ENCODE measurements at places on chromosomes 2 and 18.
A peak's percentile ranks its signal among the peaks of the same experiment; 100 is the strongest.

- DNase-seq = no peak
These were observed 433.7 kb downstream of the ZNF521 start for GRCh38 chr18:24918257-24918656.

- DNase-seq = no peak
These were observed 63.2 kb downstream of the ZEB2 start for GRCh38 chr2:144456680-144457079.

- DNase-seq = no peak
These were observed 3.9 kb downstream of the CXCR1 start for GRCh38 chr2:218162814-218163213.

- no peak for DNase-seq
These were observed 751 bp upstream of the DNAJC10 start for GRCh38 chr2:182715121-182715891.

GRCh38 chr2:219247678-219248642 is 2.7 kb downstream of the STK16 start:
- no peak for DNase-seq

DNA sequence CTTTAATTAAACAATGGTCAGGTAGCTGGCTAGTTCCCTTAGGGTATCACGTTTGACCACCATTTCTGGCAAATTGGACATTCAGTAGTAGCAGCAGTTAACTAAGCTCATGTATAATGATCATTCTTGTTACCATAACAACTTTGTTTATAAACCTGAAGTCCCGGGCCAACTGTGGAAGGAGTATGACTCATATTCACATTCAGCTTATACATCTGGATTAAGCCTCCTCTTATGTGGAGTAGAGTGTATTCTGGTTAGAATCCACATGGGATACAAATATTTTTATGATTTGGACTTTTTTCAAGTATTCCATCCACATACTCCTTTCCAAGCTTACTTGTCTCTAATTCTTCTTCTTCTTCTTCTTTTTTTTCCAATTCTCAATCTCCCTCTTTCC is 70.3 kb upstream of the ZSWIM2 start:
- peak; percentile 17 for DNase-seq

GRCh38 chr2:187297801-187298200 is 150.3 kb downstream of the CALCRL start:
- DNase-seq = no peak

- DNase-seq = peak; percentile 45
These were observed 1544.4 kb downstream of the LRP1B start for GRCh38 chr2:140586379-140586778.

GRCh38 chr2:226772389-226773179 is 27.0 kb downstream of the IRS1 start:
- no peak for DNase-seq

- DNase-seq = peak; percentile 71
These were observed 43.9 kb upstream of the RAB11FIP5 start for GRCh38 chr2:73156539-73157124.

GRCh38 chr2:42931818-42932195 is 139.4 kb upstream of the HAAO start:
- DNase-seq = no peak

GRCh38 chr2:81551040-81551634 is 1246.6 kb upstream of the LRRTM1 start:
- no peak for DNase-seq

DNA sequence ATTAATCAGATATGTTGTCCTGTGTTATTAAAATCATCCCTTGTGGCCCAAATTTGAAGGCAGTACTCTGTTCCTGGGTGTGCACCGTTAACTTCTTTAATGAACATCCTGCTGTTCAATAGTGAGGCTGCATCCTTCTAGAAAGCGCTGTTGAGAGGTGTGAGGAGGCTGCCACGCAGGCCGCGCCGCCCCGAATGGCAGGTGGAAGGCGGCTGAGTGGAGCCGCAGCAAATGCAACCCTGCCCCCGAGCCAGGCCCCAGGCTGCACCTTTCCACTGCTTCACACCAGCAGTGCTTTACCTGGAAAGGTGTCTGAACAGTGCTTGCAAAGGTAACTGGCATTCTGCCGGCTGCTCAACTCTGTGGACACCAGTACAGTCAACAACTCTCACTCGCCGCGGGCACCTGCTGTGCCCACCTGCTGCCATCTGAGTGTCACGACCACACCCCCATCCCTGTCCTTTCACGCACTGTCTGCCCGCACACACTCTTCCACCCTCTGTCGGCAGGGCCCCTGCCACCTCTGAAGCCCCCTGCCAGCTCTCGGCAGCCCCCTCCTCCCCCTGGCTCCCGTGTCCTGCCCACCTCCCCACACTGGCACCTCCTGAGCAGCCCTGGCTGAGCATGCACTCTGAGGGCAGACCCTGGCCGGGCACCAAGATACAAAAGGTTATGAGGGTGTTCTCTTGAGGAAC is 70.9 kb downstream of the ODC1 start:
- no peak for DNase-seq

- no peak for DNase-seq
These were observed 33.1 kb upstream of the ZNF532 start for GRCh38 chr18:58831606-58832005.

GRCh38 chr18:58361212-58361611 is 267.7 kb downstream of the ALPK2 start:
- DNase-seq = no peak

DNA sequence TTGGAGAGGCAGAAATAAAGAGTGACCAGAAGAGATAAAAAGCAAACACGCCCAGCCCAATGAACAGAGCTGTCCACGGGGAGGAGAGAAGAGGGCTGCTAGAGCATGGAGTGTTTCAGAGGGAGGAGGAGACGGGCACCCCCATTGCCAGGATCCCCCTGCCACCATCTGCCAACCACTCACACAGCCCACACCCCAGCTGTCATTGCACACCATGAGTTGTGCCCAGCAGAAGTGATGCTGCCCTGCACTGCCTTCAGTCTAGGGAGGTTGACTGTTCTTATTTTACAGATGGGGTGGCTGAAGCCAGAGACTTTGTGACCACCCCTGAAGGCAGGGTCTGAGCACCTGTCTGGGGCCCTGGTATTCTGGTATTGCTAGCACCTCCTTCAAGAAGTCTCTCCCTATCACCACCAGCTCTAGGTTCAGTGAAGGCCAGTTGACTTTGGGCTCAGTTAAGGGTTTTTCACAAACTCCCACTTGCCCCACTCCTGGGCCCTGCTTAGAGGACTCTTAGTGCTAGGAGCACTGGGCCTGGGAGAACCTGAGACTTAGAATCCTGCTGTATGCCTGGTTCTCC is 2.4 kb downstream of the FABP1 start:
- DNase-seq = no peak

DNA sequence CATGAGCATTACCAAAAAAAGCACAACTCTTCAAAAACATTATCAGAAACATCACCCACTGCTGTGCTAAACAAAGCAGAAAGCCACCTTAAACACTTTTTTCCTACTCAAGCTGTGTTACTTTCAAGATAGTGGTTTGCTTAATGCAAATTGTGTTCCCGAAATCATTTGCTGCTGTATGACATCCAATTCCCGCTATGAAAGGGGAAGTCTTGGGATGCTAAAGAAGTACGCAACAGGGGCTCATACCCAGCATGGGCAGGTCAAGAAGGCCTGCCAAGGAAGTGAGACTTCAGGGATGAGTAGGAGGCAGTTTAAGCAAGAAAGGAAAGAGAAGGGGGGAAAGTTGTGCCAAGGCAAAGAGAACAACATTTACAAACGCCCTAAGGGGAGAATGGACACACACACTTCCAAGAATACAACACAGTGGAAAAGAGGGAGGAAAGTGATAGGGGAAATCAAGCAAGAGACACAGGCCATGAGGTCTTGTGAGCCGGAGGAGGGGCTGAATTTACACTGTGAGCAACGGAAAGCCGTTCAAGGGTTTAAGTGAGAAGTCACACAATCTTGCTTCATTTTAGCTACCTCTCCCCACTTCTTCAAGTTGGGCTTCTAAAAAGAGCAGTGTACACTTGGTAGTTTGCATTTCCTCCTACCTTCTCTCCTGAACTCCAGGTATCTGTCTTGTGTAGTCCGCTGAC is 4.0 kb downstream of the PTPN2 start:
- DNase-seq = no peak

DNA sequence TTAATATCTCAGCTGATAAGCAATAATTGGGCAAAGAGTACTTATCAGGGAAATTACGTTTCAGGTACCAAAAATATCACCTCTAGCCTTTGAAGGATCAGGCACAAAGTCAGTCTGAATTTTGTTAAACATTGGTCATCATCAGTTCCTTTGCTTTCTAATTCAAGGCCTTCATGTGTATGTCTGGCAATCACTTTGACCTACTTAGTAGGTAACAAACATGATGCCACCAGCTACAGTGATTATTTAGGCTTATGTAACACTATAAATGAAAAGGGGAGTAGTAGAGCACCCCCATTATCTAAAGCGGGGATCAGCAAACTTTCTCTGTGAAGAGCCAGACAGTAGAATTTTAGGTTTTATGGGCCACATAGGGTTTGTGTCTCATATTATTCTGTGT is 75.1 kb downstream of the RTN4 start:
- no peak for DNase-seq

DNA sequence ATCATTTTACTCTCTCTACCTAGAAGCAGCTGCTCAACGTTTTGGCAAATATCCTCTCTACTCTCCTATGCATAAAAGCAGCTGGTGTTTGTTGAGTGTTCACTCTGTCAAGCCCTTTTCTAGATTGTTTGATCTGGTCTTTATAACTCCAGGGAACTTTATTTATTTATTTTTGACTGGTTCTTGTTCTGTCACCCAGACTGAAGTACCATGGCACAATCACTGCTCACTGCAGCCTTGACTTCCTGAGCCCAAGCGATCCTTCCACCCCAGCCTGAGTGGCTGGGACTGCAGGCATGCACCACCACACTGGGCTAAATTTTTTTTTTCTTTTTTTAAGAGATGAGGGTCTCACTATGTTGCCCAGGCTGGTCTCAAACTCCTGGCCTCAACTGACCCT is 12.7 kb downstream of the CATIP start:
- DNase-seq = no peak

- peak; percentile 18 for DNase-seq
These were observed 49.0 kb upstream of the DSG1 start for GRCh38 chr18:31268985-31269406.

DNA sequence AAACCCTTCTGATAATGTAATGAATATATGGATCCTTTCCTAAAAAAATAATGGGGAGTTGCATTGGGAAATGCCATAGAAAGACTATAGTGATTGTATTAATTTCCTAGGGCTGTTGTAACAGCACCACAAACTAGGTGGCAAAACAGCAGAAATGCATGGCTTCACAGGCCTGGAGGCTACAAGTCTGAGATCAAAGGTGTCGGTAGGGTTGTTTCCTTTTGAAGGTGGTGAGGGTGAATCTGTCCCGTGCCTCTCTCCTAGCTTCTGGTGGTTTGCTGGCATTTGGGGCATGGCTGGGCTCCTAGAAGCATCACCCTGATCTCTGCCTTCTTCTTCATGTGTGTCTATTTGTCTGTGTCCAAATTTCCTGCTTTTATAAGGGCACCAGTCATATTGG is 149.7 kb downstream of the INHBB start:
- DNase-seq = no peak

GRCh38 chr18:48838166-48838775 is 112.5 kb downstream of the SMAD7 start:
- no peak for DNase-seq

DNA sequence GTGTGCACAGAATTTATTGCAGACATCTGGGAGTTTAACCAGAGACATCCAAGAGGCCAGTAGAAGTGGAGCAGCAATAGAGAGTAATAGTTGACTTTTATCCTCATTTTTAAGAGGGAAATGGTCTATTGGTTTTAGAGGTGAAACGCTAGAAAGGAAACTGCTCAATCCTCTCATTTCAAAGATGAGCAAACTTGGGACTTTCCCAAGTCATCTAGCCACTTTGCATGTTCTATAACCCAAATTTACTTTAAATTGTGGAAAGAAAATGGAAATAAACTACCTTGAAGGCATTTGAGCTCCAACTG is 601.7 kb downstream of the ARHGAP15 start:
- no peak for DNase-seq

DNA sequence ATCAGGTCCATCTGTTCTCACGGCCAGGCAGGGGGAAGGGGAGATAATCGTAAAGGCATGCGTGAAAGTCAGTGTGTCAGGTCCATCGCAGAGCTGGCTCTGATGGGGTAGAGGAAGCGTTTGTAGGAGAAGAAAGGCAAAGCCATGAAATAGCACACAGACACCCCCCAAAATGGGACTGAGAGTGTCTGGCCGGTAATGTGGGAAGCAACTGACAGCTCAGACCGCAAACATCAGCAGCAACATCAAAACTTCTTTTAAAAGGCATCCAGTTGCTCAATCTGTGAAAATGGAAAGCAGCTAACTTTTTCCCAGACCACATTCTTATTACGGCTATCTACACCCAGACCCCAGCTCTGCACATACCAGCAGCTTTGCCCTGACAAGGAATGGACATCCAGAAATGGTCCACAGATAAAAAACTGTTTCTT is 232.6 kb downstream of the EN1 start:
- no peak for DNase-seq

DNA sequence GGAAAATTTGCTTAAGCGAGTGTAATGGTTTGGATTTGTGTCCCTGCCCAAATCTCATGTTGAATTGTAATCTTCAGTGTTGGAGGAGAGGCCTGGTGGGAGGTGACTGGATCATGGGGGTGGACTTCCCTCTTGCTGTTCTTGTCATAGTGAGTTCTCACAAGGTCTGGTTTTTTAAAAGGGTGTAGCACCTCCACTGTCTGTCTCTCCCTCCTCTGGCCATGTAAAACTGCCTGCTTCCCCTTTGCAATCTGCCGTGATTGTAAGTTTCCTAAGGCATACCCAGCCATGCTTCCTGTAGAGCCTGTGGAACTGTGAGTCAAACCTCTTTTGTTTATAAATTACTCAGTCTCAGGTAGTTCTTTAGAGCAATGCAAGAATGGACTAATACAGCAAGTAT is 6.6 kb downstream of the YIPF4 start:
- DNase-seq = no peak

- DNase-seq = no peak
These were observed 57.3 kb upstream of the CREB1 start for GRCh38 chr2:207472343-207473048.

- peak; percentile 86 for DNase-seq
These were observed 66.2 kb downstream of the HS1BP3 start for GRCh38 chr2:20584399-20585358.

Measured in Calu3 (cell line).